ENCODE measurements at places on chromosomes 6 and 20. TPM values are rescaled to one million over a fixed set of nuclear protein-coding genes. Genes with fewer than 3 reads are reported as not detected.

DNA sequence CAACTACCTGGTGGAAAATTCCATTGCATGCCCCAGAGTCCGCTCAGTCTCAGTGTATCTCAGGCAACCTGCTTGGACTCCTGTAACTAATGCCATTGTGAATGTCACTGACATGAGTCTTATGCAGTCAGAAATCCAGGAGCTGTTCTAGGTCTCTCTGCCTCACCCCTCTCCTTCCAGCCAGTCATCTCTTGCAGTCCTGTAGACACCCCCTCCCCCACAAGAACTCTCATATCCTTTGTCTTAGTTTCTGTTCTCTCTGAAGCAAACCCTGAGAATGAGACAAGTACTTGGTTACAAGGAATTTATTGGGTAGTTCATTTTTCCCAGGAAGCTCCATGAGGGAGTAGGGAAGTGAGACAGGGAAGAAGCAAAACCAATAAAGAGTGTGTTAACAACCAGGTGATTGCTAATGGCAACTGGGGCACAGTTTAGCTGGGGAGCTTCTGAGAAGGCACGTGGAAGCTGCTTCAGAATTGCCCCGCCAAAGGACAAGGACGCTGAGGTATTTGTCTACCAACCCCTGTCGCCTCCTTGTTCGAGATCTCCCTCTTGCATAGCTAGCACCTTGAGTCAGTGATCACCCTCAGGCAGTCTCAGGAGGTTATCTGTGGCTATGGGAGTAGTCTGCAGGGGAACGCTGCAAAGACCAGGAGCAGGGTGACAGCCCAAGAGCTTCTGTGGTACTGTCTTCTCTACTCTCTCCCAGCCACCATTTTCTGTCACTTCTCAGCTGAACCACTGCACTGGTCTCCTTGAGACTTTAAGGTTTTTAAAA is 911.4 kb upstream of the FLRT3 start:
- DNase-seq = peak; percentile 13

- DNase-seq = peak; percentile 99
Measured at GRCh38 chr6:30887901-30888815, 3.8 kb downstream of the DDR1 start.

DNA sequence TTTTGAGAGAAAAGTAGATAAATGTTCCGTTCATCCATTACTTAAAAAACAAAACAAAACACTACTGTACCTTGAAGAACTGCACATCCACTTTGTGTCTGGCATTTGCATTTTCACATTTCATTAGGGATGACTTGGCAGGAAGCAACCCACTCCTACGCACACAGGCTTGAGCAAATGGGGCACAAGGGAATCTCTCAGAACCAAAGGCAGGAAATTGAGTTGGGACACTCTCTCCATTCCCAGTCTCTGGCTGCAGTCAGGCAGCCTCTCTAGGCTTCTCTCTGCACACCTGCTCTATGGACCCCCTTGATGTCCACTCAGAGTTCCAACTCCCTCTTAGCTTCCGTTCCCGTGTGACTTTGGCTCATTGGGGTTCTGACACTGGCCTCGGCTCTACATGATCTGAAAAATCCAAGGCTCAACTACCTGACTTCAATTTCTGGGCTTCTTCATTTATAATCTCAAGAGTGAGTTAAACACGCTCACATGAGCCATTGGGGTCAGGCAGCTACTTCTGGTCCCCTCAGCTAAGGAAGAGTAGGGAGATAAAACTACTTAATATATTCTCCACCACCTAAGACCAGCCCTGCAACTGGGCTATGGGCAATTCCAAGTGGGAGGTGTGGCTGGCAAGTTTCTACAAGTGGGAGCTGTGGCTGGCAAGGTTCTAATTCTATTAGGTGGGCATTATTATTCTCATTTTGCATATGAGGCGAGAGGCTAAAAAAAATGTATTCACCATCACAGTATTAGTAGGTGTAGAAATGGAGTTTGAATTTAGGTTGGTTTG is 251.9 kb downstream of the SOD2 start:
- no peak for DNase-seq

SLC22A7 gene
- not detected for total RNA-seq

DNA sequence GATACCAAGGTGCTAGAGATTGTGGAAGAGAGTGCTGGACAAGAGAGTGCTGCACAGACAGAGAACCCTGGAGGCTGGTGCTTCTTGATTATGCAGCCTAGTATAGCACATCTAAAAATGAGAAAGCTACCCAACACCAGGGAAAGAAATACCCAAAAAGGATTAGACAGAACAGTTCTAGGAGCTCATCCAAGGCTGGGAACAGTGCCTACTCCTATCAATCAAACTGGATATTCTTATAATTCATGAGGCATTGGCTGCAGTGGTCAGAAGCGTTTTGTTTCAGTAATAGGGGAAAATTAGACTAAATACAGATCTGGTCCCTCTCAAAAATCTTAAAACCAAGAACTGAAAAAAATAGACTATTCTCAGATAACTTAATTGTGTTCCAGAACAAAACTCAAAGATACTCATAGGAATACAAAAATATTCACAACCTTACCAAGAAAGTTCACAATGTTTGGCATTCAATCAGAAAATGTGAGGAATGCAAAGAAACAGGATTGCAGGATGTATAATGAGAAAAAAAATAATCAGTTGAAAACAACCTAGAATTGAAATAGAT is 222.9 kb downstream of the EPHA7 start:
- DNase-seq = no peak

ATP6V1G2 gene
- 2.2 TPM for total RNA-seq

FAXC gene
- total RNA-seq = 1.1 TPM

DNA sequence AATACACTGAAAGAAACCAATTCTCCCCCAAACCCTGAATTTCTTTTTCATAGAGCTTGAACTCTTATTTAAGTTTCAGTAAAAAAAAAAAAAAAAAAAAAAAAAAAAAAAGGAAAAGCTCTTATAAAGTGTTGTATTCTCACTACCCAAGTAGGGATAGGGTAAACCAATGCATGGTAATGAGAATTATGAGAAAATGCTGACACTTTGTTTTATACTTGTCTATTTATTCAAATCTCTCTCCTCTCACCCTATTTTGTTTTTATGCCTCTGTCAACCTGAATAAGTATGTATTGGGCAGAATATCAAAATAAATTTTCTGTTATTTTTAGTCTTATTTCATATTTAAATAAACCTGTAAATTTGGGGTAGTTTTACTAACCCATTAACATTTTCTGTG is 181.9 kb downstream of the GJA1 start:
- no peak for DNase-seq

DNA sequence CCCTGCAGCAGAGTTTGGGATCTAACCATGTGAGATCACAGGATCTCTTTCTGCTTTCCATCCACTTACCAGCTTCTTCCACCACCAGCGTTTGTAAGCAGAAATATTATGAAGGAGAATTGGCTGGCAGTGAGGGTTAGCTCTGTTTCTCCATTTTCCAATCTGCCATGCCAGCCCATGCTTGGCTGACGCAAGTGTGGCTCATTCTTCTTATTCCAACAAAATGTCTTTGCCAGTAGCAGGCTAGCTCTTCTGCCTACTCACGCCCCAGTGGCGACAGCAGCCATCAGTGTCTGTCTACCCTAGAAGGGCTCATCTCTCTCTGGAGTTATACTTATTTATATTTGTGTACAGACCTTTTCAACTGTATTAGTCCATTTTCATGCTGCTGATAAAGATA is 286.2 kb downstream of the FARS2 start:
- no peak for DNase-seq

All from osteoblast (primary cell).